ENCODE measurements at places on chromosomes 16 and 17. TPM values are rescaled to one million over a fixed set of nuclear protein-coding genes. Genes with fewer than 3 reads are reported as not detected.
A peak's percentile ranks its signal among the peaks of the same experiment; 100 is the strongest.

The RPUSD1 gene
- total RNA-seq: 22.3 TPM

DNA sequence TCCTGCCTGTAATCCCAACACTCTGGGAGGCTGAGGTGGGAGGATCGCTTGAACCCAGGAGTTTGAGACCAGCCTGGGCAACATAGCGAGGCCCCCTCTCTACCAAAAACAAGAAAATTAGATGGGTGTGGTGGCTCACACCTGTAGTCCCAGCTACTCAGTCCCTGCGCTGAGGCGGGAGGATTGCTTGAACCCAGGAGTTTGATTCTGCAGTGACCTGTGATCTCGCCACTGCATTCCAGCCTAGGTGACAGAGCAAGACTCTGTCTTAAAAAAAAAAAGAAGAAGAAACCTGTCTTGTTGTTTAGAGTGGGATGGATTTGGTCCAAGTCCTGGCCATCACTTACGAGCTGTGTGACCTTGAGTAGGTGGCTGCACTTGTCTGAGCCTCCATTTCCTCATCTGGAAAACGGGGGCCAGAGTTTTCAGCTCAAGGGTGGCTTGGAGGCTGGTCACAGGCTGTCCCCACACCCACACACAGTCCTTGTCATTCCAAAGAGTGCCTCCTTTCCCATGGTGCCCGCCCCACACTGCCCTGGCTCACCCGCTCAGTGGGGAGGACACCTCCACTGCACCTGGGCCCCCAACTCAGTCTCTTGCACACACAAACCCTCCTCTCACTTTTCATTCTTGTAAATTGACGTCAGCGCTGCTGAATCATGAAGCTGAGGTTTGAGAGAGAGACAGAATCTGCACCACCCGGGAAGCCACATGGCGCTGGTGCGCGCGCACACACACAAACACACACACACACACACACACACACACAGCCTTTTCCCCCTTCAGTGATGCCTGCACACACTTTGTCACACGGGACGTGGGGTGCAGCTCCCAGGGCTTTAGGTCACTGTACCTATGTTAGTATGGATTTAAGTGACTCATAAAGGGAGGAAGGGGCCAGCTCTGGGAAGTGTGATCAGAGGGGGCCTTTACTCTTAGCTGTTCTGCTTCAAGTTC, 4.2 kb downstream of the SOCS1 start:
- H3K4me1 ChIP-seq: peaks cover 54% of the 10 kb centered on the region
- peak overlapping the region; percentile 92 for H3K27ac ChIP-seq
- peaks cover 75% of the 10 kb centered on the region for H3K36me3 ChIP-seq
- DNase-seq: peak; percentile 84
- peak overlapping the region; percentile 92 for H3K4me3 ChIP-seq

DNA sequence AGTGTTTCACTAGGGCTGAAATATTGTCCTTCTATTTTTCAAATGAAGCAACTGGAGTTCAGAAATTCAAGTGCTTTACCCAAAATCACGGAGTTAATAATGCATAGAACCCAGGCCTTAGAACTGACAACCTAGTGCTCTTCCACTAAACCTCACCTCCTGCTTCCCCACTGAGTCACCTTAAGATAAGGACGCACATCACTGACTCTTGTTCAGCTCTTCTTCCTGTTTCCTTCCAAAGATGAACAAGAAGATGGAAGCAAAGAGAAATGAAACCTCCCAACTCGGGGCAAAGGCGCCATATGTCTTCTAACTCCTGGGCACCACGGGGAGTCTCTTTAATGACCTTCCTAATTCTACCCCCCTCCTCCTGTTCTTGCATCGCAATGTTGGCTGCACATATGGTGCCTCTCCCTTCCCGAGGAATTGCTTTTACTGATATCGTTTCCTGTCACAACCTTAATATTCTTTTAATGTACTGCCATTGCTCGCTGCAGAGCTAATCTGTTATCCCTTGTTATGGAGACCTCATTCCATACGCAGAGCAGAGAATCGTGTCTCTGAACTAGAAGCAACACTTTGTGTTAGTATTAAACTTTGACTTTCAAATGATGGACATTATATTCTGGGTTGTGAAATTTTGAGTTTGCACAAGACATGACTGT, 591.4 kb downstream of the TMEM114 start:
- no peaks in the 10 kb centered on the region for H3K36me3 ChIP-seq
- no peaks in the 10 kb centered on the region for H3K27me3 ChIP-seq
- no peak overlapping the region for H3K4me3 ChIP-seq
- no peak for DNase-seq

GRCh38 chr17:44887016-44887415, 12.2 kb downstream of the EFTUD2 start:
- peaks cover 11% of the 10 kb centered on the region for H3K4me1 ChIP-seq
- H3K27me3 ChIP-seq: no peaks in the 10 kb centered on the region
- no peak overlapping the region for H3K27ac ChIP-seq
- H3K4me3 ChIP-seq: no peak overlapping the region
- H3K36me3 ChIP-seq: peaks cover 45% of the 10 kb centered on the region

Measured in activated CD4-positive, alpha-beta memory T cell treated with anti-CD3 and anti-CD28 coated beads, Interleukin-2, amount 10 ng/mL, durations not matched to agents 7 days and 5 days (primary cell).